GM13977 (cell line): ENCODE measurements at places on chromosomes 1 and 21.
A peak's percentile ranks its signal among the peaks of the same experiment; 100 is the strongest.

GRCh38 chr1:216907100-216907499 lies 183.9 kb upstream of the ESRRG start:
- no peak for DNase-seq

DNA sequence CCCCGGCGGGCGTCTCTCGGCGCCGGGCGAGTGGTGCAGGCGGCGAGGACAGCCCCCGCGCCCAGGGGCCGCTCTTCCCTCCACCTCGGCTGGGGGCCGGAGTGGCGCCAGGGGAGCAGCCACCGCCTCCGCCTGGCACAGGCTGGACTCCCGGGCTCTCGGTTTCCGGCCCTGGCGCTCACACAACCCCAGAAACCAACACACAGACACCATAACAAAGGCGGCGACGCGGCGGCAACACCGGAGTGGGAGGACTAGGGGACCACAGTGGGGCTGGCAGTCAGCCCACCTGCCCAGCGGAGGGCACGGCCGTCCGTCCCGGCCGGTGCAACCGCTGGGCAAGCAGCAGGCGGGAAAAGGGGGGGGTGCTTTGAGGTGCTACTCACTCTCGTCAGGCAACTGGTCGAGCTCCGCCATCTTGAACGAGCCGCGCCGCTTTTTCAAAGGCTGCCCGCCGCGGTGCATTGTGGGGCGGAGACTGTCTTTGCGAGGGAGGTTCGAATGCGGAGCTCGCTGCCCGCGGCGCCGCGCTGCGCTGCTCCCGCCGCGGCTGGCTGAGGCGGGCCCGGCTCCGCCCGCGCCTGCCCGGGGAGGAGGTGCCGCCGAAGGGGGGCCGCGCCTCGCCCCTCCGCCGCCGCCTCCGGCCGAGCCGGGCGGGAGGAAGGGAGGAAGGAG lies at the start of gene LIN9:
TSS of gene LIN9 (minus strand) at position 442 of the 675 bp plus-strand sequence. CDS start at position 417, 25 bp downstream.
- peak; percentile 95 for DNase-seq

DNA sequence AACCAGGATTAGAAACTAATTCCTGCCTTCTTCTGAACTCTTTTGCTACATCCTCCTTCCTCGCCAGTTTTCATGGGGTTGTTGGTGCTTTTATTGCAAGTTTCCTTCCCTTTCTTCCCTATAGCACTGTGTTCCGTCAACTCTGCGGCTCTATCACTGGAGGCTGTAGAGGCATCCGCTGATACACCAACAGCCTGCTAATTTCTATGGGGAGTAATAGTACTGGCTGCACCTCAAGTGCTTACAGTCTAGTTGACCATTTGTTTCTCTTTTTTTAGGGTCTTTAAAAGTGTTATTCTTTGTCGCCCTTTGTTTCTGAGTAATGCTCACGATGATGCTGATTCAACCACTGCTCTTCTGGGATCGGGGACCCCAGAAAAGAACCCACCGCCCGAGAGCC lies 746 bp downstream of the MIS18A start:
- DNase-seq: no peak

- peak; percentile 66 for DNase-seq
Measured at GRCh38 chr1:156245451-156246232, 2.2 kb downstream of the PAQR6 start.

DNA sequence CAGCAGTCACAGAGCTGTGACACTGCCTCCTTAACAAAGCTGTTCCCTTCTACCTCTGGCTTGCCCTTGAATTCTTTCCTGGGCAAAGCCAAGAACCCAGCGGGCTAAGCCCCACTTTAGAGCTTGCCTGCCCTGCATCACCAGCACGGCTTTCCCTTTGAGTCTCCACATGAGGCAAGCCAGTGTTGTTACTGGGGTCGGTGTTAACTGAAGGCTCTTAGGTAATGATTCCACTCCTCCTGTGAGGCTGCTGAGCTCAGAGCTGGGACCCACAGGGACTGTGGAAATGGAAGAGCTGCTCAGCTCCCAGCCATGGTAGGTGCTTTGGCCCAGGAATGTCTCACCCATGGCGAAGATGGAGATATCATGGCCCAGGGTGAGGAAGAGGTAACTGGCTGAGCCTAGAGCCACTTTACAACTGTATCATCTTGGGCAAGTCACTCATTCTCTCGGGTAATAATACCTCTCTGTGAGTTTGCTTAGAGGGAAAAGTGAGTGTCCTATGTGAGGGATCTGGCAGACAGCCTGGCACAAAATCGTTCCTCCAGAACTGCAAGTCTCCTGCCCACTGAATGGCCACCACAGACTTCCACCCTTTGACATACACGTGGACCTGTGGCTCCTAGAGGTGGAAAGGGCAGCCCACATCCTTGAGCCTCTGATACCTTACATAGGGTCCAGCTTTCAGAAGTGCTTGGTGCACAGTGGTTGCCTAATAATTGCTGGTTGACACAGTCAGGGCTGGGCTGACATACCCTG lies 654.1 kb downstream of the PTPRU start:
- DNase-seq: no peak

GRCh38 chr1:193537266-193538002 lies 351.0 kb upstream of the B3GALT2 start:
- peak; percentile 22 for DNase-seq

DNA sequence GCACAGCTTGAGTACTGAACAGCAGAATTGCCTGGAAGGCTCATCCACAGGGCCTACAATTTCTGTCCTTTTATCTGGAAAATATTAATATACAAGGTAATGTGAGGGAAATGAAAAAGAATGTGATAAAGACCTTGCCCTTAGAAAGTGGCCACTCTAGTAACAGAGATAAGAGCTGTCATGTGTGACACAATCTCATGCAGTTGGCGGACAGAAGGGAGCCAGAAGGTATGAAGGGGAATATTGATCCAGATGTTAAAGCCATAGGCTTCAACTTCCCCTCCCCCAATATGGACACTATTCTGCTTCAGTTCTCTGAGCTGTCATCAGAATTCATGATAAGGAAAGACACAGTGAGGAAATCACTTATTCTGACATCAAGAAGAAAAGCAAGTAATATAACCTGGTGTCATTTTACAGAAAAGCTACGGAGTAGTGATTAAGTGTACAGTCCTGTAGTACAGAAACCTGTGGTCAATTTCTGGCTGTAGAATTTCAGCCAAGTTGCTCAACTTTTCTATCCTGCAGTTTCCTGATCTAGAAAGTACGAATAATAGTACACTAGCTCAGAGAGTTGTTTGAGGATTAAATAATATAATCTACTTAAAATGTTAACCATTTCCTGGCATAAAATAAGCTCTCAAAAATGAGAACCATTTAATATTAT lies 572.1 kb downstream of the DPYD start:
- DNase-seq: no peak

GRCh38 chr1:192538407-192539296 lies 36.9 kb upstream of the RGS1 start:
- DNase-seq: peak; percentile 22

GRCh38 chr1:222976453-222976852 lies 161.6 kb downstream of the DISP1 start:
- DNase-seq: no peak

GRCh38 chr1:110348771-110349170 lies 9.6 kb downstream of the RBM15 start:
- no peak for DNase-seq

DNA sequence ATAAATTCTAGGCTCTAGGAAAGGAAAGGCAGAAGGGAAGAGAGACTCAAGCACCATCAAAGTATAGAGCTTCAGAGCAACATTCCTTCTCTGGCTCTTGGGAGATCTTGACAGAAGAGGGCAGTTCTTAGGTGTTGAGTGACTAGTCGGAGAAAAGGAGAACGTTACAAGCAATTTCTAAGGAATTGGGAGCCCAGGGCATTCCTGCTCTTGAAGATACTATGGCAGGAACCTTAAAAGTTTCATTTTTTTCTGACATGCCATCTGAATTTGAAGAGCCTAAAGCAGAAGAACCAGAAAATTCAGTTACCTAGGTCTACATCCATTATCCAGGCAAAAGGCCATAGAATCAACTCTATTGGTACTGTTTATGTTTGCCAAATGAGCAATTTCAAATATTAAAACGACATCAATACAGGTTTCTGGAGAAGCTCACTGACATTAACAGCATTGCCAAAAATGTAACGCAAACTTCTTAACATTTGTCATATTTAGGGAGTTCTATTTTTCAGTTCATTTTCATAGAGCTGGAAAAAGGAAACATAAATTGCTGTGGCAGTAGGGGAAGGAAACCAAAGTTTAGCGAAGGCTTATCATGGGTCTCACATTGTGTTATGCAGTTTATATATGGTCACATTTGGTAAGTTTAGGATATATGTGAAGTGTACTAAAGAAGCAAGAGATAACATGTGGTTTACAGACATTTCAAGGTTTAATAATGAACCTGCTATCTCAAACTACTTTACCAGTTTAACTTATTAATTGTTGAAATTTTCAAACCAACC lies 210.1 kb upstream of the NRIP1 start:
- no peak for DNase-seq

DNA sequence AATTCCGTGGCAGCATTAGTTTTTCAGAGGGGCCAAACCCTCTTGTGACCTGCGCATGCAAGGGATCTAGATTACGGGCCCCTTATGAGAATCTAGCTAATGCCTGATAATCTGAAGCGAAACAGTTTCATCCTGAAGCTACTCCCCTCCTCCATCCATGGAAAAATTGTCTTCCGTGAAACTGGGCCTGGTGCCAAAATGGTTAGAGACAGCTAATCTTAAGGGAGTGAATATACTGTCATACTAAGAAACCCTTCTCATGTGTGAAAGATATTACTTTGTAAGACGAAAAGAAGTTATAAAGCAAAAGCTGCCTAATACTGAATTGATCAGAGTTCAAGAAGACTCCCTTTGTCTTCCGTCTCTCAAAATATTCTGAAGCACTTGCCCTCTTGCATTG lies 166.3 kb downstream of the DUSP10 start:
- no peak for DNase-seq
